ENCODE measurements at places on chromosomes 13 and 19.

DNA sequence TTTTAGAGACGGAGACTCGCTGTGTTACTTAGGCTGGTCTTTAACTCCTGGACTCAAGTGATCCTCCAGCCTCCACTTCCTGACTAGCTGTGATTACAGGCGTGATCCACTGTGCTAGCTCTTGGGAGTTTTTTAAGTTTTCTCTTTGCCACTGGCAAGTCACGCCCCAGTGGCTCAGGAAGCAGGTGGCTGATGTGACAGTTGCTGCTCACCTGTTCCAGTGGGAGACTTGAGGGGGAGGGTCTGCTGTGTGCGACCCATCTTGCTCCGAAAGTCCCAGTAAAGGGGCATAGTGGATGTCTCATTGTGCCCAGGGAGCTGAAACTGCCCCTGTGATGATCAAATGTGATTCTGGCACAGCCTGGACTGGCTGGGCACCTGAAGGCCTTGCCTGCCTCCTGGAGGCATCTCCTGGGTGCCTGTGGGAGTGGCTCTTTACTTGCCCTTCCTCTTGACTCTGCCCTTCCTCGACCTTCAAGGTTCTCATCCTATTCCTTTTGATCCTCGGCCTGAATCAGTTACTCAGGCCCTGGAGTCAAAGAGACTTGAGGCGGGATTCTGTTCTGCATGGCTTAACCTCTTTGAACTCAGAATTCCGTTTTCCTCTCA is 7.8 kb downstream of the SMARCA4 start:
- no peak for DNase-seq

DNA sequence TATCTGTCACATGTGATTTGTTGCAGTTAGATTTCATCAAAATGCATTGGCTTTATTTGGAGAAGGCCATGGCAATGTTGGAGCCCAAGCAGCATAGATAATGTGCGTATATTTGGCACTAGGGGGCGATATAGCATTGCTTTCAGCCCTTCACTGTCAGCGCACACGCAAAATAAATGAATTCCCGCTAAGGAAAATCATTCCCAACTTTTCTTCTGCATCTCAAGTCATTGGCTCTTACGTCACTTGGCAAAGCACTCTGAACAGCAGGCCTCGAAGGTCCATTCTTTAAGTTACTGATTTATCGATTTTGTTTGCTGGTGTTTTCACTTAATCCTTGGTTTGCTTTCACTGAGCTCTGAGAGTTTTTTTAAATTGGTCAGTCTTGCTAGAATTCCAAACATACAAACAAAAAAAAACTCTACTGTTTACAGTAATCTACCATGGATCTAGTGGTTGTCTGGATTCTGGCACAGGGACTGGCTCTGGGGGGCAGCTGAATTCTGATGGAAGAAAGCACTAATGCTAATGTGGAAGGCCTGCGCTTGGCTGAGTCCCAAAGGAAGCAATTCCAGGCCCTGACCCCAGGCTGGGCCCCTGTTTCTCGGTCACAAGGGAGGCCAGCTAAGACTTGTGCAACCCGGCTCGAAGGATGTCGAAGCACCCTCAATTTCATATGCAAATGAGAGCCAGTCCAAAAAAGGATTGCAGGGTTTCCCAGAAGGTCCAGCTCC is 97.7 kb upstream of the IPO5 start:
- DNase-seq = peak; percentile 58

DNA sequence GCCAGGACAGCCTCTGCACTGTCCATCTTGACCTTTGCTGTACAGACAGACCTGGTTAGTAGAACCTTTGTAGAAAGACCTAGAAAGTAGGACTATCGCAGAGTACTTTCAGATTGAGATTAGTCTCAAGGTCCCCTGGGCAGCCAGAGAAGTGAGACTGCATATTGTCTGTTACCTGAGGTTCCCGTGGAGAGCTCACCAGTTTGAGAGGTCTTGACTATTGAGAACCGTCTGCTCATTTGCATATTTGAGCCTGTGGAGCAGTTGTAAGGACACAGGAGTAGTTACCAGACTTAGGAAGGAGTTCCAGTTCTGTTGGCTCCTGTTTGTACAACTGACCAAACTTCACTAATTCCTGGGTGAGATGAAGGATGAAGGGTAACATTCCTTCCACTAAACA is 66.2 kb downstream of the SPATA13 start:
- DNase-seq = no peak

DNA sequence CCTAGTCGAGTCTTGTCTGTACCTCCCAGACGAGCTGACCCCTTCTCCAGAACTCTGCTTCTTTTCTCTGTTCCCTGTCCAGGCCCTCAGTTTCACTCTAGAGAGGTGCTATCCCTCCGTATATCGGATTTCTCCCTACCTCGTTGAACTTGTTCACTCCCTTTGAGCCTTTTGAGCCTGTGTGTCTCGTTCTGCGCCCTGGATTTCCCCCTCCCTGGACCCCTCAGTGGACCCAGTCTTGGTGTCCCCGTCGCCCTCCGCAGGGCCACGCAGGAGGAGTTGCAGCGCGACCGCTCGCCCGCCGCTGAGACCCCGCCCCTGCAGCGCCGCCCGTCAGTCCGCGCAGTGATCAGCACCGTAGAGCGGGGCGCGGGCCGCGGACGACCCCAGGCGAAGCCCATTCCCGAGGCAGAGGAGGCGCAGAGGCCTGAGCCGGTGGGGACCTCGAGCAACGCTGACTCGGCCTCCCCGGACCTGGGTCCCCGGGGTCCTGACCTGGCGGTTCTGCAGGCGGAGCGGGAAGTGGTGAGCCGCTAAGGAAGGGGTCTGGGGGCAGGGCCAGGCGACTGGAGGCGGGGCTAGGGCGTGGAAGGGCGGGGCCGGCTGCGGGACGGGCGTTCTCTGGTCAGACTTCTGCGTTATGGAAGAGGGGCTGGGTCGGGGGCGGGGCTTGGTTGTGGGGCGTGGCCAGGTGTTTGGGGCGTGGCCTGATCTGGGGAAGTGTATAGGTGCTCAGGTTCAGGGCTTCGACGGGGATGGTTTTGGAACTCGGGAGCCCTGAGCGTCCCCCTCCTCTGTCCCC is 5.5 kb downstream of the EPS8L1 start:
- DNase-seq = peak; percentile 86

- DNase-seq = no peak
Observed at GRCh38 chr19:4234142-4234861, 5.0 kb downstream of the EBI3 start.

DNA sequence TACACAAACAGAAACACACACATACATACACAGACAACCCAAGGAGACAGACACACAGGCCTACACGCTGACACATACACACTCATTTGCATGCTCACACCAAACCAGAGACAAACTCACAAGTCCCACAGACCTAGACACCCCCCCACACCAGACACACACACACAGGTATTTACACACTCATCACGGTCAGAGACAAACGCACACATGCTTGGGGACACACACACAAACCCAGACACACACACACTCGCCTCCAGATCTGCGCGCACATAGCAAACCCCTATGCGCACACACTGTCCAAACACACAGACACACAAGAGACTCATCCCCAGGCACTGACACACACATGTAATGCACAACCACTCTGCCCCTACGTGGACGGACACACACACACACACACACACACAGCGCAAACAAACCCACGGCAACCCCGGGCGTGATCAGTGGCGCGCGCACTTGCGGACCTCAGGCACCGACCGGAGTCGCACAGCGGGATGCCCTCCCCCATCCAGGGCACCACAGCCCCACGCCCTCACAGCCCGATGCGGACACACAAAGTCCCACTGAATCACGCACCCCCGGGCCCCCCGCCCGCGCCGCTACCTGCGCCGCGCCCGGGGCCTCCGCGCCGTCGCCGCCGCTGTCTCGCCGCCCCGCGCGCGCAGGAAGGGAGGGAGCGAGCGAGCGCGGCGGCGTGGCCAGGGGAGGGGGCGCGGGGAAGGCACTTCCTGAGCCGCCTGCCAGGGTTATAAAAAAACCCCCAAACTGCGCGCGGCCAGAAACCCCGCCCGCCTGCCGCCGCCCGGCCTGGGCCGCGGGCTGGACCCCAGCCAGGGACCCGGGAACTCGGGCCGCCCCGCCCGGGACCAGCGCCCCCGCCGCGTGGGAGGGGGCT is at the start of gene ADAMTS10:
Gene ADAMTS10 (minus strand): TSS at position 675 of the 895 bp plus-strand sequence. CDS start 5,005 bp downstream, outside the sequence.
- no peak for DNase-seq

DNA sequence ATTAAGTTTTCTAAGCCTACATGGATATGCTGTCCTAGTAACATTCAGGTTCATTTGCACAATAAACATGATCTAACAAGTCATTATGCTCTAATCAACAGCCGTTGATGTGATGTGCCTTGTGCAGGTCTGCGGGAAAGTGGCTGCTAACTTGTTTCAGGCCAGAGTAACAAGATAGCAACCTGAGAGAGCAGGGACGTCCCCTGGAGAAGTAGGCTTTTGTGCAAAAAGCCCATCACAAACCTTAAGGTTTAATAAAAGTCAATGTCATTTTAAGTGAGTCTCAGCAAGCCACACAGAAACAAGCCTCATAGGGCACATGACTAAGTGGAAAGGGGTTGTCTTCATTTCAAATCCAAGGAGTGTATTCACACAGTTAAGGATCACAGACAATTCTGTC is 17.6 kb downstream of the FOXO1 start:
- DNase-seq = no peak

DNA sequence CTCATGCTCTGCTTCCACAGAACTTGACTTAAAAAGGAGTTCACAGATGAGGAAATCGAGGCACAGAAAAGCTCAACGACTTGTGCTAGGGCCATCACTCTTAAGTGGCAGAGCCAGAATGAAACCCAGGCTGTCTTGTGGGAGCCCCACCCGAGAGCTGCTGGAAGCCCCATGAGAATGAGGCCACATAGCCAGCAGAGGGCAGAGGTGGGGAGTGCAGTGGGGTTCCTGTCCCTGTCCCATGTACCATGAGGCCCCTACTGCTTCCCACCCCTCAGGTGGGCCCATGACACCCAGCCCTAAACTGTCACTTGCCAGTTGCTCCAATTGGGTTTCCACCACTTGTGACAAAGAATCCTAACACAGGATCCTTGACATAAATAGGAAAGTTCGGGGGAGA is 175.9 kb downstream of the IRS2 start:
- peak; percentile 61 for DNase-seq

- DNase-seq = no peak
Observed at GRCh38 chr13:41178040-41178439, 16.3 kb downstream of the KBTBD7 start.

- DNase-seq = no peak
Observed at GRCh38 chr13:38657191-38657590, 29.7 kb upstream of the FREM2 start.

DNA sequence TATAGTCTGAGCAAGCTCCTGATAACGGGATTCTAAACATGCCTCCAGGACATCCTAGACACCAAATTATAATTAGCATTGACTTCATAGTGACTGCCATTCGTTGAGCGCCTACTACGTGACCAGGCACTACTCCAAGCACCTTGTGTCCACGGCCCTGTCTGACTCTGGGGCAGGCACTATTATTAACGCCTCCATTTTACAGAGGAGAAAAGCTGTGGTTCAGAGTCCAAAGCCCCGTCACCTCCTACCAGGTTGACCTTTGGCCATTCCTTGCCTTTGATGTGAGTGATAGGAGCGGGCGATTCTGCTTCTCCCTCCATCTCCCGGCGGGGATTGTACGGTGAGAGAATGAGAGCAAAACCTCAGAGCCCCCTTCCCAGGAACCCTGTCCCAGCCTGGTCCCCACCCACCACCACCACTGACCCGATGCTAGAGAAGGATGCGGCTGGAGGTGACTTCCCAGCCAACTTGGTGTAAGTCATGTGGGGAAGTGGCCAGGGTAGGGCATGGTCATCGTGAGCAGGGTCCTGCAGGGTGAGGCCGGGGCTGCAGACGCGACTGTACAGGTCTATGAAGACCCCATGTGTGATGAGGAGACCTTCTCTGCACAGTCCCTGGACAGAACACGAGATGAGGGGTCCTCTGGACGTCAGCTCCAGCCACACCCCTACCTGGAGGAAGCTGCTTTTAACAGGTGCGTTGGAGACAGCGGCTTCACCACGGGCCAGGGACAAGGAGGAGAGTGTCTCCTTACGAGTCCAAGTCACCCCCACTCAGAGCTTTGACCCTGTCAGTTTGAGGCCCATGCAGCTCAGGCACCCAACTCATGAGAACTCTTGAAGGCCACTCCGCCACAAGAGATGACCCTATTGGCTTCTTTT is at the start of gene IGSF23:
Gene IGSF23 (plus strand): TSS at position 269 of the 884 bp plus-strand sequence. CDS start 83 bp downstream, at position 352.
- no peak for DNase-seq

- no peak for DNase-seq
Observed at GRCh38 chr13:31903111-31903815, 128.3 kb upstream of the FRY start.

DNA sequence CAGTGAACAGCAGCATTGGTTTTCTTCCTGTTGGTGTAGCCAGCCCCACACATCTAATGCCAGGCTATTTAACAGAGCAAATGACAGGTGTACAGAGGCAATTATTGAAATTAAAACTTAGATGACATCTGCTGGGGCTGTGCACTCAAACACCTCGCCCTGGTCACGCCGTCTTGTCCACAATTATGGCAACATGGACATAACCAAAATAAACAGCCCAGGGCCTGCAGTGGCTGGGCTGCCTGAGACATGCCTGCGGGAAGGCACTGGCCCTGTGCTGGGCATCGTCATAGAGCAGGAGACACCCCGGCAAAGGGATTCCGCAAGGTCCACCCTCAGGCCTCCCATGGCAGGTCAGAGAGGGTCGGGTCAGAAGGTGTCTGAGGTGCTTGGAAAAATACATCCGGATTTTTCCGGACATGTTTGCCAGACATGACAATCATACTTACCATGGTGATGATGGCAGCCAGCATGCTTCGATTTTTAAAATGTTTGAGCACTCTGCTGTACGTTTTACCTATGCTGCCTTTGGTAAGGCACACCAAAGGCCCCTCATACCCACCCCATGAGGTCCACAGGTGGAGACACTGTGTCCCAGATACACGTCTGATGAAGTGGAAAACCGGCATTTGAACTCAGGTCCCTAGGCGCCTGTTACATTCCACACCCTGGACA is 47.8 kb downstream of the TSHZ3 start:
- DNase-seq = no peak

- no peak for DNase-seq
Observed at GRCh38 chr19:48795685-48796070, 15.2 kb downstream of the BCAT2 start.

- DNase-seq = no peak
Observed at GRCh38 chr13:51817717-51818116, 13.8 kb upstream of the DHRS12 start.

All from BE2C (cell line).